Activated CD4-positive, alpha-beta T cell treated with anti-CD3 and anti-CD28 coated beads, Interleukin-2, amount 50 U/mL, for 4 hours (primary cell): ENCODE measurements at places on chromosomes 6 and 20.

DNA sequence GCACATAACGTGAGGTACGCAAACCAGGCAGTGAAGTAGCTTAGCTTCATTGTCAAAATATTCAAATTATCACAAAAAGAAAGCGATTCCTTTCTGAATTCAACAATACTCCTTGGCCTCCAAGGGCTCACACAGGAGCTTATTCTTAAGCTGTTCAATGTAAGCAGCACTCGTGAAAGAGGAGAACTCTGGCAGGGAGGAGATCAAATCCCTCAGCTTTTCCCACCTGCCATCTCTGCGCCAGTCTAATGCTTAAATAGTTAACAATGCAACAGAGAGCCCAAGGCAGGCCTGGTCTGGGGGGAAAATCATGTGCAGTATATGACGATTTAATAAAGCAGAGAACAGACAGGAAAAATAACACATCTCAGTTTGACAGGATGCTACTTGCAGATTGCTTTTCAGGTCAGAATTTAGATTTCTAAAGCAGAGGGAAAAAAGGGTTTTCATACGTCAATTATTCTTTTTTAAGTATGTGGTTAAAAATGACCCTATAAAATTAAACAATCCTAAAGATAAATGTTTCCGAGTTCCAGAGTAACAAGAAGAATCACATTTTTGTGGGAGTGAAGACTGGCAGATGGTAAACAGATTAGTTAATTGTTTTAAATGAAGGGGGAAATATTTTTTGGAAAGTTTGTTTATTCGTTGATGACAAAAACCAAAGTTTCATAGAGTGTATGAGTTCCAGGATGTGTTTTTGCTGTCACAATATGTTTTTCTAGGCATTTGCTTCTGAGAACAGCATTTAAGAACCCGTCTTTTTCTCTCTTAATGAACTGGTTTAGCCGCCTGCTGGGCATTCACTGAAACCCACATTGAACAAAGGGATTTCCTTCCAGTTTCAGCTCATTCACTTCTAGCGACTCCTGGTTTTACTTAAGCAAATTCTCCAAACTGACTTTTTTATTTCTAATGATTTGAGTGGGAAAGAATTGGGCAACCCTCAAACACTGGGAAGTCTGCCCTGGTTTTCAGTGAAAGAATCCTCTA, 45.9 kb downstream of the PLAGL1 start:
- no peak for DNase-seq

DNA sequence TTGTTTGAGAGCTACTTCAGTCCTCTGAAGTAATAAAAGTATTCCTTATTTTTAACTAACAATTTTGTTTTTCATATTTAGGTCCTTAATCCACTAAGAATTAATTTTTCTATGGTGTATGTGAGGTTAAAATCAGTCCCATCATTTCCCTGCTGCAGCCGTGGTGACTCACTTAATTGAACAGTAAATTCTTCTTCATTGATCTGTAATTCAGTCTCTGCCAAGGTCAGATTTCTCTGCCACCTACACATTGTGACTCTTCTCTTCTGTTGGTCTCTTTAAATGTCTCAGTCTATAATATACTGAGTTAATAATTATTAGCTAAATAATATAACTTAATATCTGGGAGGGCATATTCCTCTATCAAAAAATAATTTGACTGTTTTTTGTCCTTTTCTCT, 262.3 kb downstream of the UTRN start:
- DNase-seq, result no peak

DNA sequence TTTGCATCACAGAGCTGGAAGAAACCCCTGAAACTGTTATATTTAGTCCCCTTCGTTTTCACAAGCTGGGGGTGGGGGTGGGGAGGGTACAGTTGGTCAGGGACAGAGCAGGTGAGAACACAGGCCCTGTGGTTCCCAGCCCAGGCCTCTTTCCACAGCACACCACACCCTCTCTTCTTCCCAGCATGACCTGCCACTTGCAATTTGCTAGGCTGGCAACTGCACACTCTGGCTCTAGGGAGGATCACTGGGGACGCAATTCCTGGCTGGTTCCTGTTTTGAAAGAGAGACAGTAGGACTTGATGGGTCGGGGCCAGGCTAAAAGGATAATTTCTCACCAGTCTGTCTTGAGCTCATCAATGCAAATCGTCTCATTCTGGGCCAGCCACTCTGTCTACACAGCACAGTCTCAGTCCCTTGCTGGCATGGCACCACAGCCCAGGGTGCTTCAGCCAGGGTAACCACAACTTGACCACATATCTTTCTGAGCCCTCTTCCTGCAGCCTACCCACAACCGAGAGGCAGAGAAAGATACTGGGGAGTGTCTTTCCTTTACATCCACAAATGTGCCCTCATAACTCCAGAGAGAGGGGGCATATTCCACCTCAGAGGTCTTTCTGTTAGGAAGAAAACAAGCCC, 41.7 kb upstream of the EMILIN3 start:
- no peak for DNase-seq

- DNase-seq, result no peak
These were observed 104.4 kb upstream of the LAMP5 start for GRCh38 chr20:9409981-9410380.

DNA sequence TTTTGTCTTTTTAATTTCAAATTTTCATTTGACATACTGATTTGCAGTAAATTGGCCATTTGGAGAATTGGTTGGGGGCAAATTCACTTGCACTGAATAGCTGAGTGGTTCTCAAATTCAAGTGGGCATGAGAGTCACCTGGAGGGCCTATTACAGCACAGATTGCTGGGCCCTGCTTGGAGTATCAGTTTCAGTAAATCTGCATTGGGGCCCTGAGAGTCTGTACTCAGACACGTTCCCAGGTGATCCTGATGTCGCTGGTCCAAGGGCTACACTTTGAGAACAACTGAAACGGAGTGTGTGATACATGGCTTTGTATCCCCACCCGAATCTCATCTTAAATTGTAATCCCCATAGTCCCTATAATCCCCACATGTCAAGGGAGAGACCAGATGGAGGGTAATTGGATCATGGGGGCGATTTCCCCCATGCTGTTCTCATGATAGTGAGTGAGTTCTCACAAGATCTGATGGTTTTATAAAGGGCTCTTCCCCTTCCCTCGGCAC, 115.9 kb downstream of the KLHL32 start:
- no peak for DNase-seq

DNA sequence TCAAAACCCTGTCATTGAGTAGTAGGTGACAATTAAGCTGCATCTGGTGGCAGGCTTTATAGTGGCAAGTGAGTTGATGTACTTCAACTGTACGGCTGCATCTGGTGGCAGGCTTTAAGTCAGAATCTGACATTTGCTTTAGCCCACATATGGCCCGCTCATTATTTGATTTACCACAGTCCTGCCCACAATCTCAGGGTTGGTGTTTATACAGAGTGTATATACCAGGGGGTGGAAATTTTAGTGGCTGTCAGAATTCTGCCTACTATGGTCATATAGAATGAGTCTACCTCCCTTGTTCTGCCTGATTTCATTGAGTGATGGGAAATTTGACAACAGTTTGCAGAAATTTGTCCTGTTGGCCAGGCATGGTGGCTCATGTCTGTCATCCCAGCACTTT, 112.3 kb downstream of the SMAP1 start:
- no peak for DNase-seq

- DNase-seq, result no peak
These were observed 26.2 kb upstream of the CMTR1 start for GRCh38 chr6:37406726-37407341.

- DNase-seq, result peak; percentile 64
These were observed 68.3 kb downstream of the ADTRP start for GRCh38 chr6:11710311-11710761.

DNA sequence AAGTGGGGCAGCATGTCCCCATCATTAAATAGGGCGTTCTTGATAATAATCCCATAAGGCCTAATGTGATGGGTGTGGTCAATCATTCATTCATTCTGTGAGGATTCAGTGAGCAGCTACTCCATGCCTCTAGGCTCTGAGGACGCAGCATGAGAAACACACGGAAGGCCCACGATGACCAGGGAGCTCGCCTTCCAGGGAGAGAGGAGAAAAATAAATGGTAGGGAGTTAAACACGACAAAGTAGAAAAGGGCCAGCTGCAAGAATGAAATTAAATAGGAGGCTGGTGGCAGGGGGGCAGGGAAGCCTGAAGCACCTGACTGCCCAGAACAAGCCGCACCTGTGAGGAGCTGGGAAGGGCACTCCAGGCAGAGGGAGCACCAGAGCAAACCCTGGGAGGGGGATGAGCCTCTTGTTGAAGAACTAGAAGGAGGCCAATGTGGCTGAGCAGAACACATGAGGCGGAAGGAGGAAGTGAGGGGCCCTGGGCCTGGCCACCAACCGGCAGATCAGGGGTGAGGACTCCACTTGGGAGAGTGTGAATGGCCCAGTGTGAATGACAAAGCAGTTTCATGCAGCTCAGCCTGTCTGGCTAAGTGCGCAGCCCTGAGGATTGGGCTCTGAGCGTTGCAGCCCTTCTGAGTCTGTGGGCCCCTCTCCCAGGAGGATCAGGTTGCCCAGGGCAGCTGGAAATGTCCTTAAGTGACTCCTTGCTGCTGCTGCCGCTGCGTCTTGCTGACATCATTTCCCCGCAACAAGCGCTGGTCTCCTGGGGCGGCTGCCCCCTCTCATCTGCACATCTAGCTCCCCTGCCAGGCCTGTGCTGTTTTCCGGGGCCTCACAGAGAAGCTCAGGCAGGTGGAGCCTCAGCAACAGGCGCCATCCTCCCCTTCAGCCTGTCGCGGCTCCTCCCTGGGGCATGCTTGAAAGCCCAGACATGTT, 99.9 kb downstream of the CDH26 start:
- no peak for DNase-seq
